ENCODE measurements at places on chromosomes 6 and 20.

GRCh38 chr6:169250660-169251059, 3.0 kb downstream of the THBS2 start:
- DNase-seq, result peak; percentile 65

DNA sequence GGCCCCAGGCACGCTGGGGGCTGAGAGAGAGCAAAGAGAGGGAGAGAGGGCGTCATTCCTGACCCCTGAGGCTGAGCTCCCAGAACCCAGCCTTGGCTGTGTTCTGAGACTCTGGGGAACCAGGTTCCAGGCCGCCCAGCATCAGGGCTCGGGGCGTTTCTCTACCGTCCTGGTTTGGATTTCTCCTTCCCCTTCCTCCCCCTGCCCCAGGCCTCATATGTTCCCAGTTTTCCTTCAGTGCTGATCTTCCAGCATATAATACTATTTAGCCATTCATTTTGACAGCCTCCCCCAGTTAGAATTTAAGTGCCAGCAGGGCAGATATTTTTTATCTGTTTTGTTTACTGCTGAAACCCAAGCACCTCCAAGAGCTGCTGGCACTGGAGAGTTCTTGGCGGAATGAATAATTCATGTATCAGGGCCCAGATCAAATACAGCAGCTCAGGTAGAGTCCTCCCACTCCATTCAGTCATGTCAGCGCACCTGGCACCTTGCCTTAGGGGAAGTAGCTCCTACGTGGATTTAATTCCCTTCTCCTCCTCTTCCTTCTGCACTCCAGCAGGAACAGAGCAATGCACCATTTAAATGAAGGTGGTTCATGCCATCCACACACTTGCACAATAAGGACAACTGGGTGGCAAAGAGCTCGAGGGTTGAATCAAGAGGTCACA, 23.4 kb upstream of the FRMD1 start:
- no peak for DNase-seq

DNA sequence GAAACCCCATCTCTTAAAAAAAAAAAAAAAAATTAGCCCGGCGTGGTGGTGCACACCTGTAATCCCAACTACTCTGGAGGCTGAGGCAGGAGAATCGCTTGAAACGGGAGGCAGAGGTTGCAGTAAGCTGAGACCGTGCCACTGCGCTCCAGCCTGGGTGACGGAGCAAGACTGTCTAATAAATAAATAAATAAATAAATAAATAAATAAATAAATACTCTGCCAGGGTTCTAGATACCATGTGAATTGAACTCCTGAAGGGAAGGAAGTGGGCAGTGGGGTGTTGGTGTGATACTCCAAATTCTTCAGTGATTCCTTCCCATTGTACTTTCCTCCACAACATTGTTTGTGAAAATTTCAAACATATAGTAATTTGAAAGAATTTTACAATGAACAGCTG, 100.5 kb downstream of the PLCB4 start:
- no peak for DNase-seq

DNA sequence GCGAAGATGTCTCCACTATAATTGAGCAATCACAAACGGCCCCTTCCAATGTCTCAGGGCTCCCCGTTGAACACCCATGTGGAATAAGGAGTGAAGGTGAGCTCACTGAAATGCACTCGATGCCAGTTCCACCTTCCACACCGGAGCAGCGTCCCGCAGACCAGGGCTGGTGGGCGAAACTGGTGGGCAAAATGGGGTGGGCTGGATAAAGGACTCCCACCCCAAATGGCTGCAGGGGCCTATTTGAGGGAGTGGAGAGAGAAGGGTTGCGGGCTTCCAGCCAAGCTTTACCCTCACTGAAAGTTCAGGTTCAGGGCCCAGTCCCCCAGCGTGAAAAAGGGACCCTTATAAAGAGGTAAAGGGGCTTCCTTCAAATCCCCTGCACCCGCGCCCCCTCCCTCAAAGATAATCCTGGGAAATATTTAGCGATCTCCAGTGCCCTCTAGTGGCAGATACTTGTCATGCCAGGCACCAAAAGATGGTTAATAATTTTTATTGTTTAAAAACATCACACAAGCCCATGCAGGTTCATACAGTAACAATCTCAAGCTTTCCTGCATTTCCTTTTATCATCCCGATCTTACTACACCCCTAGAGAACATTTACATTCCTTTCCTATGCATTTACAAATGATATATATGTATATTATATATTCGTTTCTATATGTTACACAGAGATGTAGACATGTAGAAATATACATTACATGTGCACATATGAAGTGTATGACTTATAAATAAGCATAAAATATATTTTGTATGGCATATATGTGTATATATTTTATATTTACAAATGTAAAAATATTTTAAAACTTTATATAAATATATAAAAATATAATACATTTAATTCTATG, 58.2 kb upstream of the NKX2-2 start:
- no peak for DNase-seq

GRCh38 chr6:69012211-69012610, 377.1 kb downstream of the ADGRB3 start:
- DNase-seq, result no peak

- DNase-seq, result no peak
Observed at GRCh38 chr20:61724376-61724775, 341.3 kb downstream of the TAF4 start.

GRCh38 chr6:97215157-97215769, 67.8 kb downstream of the MMS22L start:
- peak; percentile 9 for DNase-seq

DNA sequence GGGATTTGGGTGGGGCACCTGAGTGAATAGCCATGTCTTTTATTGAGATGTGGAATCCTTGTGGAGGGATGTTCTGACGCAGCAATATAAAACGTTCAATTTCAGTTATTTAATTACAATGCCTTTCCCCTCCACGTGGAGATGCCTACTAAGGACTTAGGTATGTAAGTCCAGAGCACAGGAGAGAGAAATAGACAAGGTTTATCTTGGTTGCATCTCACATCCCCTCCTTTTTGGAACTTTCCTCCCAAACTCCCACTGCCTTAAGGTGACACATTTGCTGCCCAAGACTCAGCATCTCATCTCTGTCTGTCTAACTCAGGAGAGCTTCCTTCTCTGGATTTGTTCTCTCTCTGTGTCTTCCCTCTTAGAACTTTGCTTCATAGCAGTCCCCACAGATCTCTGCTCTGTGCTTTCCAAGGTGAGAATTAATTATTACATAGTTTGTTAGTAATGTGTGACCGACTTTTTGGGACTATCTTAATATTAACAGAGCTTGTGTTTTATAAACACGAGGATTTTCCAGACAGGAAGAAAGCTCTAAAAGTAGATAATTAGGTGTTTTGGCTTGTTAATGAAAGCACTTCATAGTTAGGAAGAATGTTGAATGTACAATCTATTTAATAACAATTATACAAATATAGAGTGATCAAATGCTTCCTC, 52.6 kb downstream of the COL19A1 start:
- no peak for DNase-seq

All from C1 segment of cervical spinal cord (tissue), 14 donors.